ENCODE measurements at places on chromosomes 16 and 17.

GRCh38 chr16:75506574-75506973 lies 11.3 kb upstream of the CHST6 start:
- DNase-seq: no peak

- DNase-seq: no peak
These were observed 62.3 kb downstream of the VPS53 start for GRCh38 chr17:652314-652713.

- DNase-seq: no peak
These were observed 45.7 kb downstream of the B9D1 start for GRCh38 chr17:19316761-19317358.

- DNase-seq: no peak
These were observed 23.3 kb downstream of the SEC14L5 start for GRCh38 chr16:4981473-4981872.

- no peak for DNase-seq
These were observed 13.6 kb downstream of the CDC42EP4 start for GRCh38 chr17:73297934-73298861.

DNA sequence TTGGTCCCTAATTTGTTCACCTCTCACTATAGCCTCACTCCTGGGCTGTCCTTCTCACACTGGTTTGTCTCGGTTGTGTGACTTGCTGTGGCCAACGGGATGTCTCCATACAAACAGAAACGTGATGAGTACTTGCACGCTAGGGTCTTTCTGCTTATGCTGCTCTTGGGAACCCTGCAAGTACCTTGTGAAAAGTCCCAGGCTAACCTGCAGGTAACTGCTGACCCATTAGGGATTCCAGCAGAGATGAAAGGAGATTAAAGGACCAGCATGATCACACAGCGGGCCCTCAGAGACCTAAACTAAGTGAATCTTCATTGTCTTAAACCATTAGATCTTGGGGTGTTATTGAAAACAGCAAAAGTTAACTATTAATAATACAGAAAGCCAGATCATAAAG lies 562.8 kb upstream of the GOT2 start:
- DNase-seq: no peak

DNA sequence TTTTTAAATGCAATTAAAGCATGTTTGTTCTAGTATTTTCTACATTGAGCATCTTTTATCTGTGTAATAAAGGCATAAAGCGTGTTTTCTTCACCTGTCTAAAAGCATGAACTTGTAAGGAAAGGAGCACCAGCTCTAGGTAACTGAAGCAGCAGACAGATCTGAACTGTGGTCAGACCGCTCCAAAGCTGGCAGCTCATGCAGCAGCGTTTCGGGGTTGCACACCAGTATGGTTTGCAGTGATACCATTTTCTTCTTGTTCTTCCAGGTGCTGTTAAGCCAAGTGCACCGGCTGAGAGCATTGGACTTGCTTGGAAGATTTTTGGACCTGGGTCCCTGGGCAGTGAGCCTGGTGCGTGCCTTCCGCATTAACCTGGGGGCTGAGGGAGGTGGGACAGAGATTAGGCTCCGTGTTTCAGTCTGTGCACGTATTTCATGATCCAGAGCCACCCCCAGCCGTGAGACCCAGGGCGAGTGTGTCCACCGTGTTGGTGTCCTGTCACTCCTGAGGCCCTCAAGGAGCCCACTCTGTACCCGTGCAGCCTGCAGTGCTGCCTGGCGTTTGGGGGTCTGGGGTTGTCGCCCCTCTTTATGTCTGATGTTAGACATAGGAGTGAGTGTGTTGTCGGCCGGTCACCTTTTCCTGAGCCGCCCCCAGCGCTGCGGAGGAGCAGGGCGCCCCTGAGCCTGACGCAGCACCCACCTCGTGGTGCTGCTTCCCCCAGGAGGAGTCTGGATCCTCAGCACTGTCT lies 136.3 kb upstream of the CHMP6 start:
- DNase-seq: no peak

GRCh38 chr17:65559804-65560627 lies 1.4 kb downstream of the AXIN2 start:
- DNase-seq: peak; percentile 73

DNA sequence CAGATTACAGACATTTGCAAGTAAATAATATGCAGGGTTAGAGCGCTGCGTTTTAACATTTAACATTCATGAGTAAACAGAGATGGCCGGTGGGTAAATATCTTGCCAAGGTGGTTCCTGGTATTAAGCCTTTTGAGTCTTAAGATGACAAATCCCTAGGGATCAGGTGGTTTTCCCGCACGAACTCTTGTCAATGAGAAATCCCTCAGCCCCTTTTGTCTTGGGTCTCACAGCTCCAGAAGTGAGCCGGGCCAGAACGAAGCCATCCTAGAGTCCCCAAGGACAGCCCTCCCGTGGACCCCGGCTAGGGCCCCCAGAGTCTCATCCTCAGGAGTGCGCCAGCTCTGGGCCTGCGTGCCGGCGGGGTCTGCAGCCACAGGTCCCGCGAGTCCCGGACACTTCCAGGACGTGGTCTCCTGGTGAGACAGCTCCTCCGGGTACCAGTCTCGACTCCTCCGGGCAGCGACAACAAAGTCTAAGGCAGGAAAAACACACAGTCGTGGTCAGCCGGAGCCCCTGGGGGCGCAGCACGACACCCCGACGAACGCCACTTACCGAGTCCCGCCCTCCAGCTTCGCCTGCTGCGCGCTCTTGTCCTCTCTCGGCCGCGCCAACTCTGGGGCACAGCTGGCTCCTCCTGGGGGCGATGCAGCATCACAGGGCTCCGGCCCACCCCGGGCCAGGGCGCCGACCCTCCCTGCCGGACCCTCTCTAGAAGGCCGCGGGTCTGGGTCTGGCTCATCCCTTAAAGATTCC lies 13.3 kb downstream of the MIS12 start:
- no peak for DNase-seq

GRCh38 chr17:27459433-27459832 lies 3.2 kb downstream of the KSR1 start:
- no peak for DNase-seq

- DNase-seq: no peak
These were observed 190.5 kb upstream of the PIRT start for GRCh38 chr17:11028349-11028748.

DNA sequence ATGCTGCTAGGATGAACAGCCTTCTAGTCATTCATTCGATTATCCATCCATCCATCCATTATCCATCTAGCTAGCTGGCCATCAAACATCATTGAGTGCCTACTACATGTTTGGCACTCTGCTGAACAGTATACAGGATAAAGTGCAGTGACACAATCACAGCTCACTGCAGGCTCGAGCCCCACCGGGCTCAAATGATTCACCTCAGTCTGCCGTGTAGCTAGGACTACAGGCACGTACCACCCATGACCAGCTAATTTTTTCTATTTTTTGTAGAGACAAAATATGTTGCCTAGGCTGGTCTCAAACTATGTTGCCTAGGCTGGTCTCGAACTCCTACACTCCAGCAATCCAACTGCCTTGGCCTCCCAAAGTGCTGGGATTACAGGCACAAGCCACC lies 50.0 kb downstream of the SSH2 start:
- no peak for DNase-seq

- DNase-seq: no peak
These were observed 18.1 kb downstream of the PPL start for GRCh38 chr16:4918781-4919251.

DNA sequence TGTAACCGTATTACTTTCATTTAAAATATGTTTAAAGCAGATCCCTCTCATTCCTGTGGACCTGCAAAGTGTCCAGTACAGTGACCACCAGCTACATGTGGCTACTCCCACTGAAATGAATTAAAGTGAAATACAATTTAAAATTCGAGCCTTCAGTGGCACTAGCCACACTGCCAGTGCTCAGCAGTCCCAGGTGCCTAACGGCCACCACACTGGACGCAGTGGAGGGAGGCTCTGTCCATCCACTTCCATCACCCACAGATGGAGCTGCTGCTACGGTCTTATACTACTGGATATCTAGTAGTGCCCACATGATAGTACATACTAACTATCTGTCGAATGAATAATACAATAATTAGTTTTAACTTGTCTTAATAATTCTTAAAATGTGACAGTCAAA lies 2.3 kb upstream of the CBX2 start:
- no peak for DNase-seq

DNA sequence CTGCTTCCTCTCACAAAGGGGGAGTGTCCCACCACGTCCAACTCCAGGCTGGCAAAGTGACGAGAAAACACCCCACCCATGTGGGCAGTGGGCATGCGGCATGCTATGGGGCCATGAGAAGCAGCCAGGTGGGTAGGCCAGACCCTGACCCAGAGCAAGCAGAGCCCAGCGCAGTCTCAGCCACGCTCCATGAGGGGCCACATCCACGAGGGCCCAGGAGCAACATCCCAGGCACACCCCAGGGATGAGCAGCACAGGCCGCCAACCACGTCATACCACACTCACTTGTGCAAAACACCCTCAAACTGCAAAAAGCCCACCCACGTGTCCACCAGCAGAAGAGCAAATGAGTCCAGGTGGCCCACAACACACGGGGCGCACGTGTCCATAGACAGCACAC lies 117.0 kb downstream of the ZNF778 start:
- no peak for DNase-seq

GRCh38 chr16:1283996-1284616 lies 25.3 kb upstream of the UBE2I start:
- no peak for DNase-seq

DNA sequence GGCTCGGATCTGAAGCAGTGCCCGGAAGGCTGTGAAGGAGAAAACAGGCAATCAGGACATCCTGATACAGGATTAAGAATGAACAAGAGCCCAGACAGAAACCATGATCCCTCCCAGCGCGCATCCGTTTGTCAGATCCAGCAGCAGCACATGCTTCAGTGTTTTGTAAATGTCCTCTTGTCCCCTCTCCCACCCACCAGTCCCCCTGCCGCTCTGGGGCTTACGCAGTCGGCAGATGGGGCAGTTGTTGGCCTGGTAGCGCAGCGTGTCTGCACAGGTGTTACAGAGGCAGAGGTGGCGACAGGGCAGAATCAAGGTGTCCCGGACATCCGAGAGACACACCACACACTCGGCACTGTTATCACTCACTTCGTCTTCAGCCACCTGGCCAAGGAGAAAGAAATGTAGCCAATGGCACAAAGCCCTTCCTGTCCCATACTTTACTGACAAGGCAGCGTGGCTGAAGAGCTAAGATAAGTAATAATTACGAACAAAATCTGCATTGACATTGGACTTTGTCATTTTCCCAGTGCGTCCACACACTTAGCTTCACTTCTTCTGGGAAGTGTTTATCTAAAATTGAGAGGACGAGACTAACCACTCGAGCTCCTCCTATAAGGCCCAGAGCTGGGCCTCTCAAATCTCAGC lies 20.7 kb upstream of the FOXJ1 start:
- no peak for DNase-seq
